Common myeloid progenitor, CD34-positive (primary cell): ENCODE measurements at places on chromosomes 12 and 14.
A peak's percentile ranks its signal among the peaks of the same experiment; 100 is the strongest.

DNA sequence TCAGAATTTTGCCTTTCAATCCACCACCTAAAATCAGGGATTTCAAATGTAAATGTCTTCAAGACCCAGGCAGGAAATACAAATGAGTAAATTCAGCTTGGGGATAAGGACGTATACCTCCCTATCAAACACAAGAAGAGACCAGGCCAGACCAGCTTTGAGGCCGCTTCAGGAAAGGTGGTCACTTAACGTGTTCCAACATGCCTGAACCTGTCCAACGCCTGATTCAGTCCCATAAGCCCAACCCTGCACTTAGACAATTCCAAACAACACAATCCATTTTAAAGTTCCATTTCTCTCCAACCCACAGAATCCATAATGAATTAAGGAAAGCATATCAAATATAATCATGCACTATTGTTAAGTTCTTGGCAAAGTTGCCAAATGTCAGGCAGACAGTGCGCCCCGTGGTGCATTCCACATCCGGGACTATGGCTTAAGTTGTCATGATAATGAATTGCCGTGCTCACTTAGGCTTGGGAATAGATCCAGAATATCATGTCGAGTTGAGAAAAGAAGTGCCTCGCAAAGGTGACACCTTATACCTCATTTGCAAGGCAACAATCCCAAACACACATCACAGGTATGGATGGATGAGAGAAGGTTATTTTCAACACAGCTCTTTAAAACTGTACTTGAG lies 35.5 kb downstream of the CCDC60 start:
- H3K27me3 ChIP-seq: no peaks in the 10 kb centered on the region
- H3K4me1 ChIP-seq: no peaks in the 10 kb centered on the region
- H3K27ac ChIP-seq: no peak overlapping the region
- no peak for DNase-seq

GRCh38 chr14:104328607-104329006 lies 190.2 kb downstream of the KIF26A start:
- no peaks in the 10 kb centered on the region for H3K36me3 ChIP-seq
- H3K4me3 ChIP-seq: no peak overlapping the region
- no peak overlapping the region for H3K27ac ChIP-seq
- H3K4me1 ChIP-seq: no peaks in the 10 kb centered on the region
- H3K27me3 ChIP-seq: no peaks in the 10 kb centered on the region

DNA sequence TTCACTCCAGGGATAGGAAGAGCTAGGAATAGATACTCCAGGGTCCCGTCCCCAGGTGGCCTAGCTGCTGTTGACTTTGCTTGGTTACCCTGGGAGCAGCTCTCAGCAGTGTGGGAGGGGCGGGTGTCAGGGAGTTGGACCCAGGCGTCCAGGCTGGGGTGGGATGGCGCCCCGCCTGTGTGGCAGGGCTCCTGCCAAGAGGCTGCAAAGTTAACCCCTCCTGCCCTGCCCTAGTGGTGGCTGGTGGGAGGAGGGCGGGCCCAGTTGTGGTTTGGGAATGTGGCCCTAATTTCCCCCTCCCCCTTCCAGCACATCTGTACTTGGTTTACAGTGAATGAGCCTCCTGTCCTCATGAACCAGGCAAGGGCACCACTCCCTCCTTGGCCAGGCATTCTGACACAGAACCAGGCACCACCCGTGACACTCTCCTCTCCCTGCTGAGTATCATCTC lies 1.7 kb upstream of the RARG start:
- peaks cover 37% of the 10 kb centered on the region for H3K4me1 ChIP-seq
- H3K36me3 ChIP-seq: no peaks in the 10 kb centered on the region
- no peak overlapping the region for H3K27ac ChIP-seq
- DNase-seq: no peak
- no peak overlapping the region for H3K4me3 ChIP-seq

- H3K36me3 ChIP-seq: no peaks in the 10 kb centered on the region
- H3K4me3 ChIP-seq: no peak overlapping the region
- no peak overlapping the region for H3K27ac ChIP-seq
- H3K27me3 ChIP-seq: no peaks in the 10 kb centered on the region
Measured at GRCh38 chr14:84409435-84409834, 1120.5 kb upstream of the FLRT2 start.

- H3K27ac ChIP-seq: no peak overlapping the region
- no peak for DNase-seq
- no peaks in the 10 kb centered on the region for H3K4me1 ChIP-seq
- no peak overlapping the region for H3K4me3 ChIP-seq
Measured at GRCh38 chr14:96135285-96135684, 69.4 kb upstream of the BDKRB2 start.

GRCh38 chr14:54570047-54570446 lies 3.1 kb downstream of the SAMD4A start:
- DNase-seq: no peak
- H3K27me3 ChIP-seq: peaks cover 10% of the 10 kb centered on the region
- H3K4me3 ChIP-seq: no peak overlapping the region
- H3K4me1 ChIP-seq: peaks cover 27% of the 10 kb centered on the region

- DNase-seq: no peak
- no peaks in the 10 kb centered on the region for H3K27me3 ChIP-seq
- no peak overlapping the region for H3K27ac ChIP-seq
- no peak overlapping the region for H3K4me3 ChIP-seq
Measured at GRCh38 chr12:125549836-125550235, 484.6 kb downstream of the AACS start.

GRCh38 chr12:122839907-122840554 lies 4.8 kb downstream of the HIP1R start:
- H3K4me3 ChIP-seq: no peak overlapping the region
- peaks cover 3% of the 10 kb centered on the region for H3K4me1 ChIP-seq
- no peak overlapping the region for H3K27ac ChIP-seq
- H3K27me3 ChIP-seq: no peaks in the 10 kb centered on the region
- DNase-seq: no peak

DNA sequence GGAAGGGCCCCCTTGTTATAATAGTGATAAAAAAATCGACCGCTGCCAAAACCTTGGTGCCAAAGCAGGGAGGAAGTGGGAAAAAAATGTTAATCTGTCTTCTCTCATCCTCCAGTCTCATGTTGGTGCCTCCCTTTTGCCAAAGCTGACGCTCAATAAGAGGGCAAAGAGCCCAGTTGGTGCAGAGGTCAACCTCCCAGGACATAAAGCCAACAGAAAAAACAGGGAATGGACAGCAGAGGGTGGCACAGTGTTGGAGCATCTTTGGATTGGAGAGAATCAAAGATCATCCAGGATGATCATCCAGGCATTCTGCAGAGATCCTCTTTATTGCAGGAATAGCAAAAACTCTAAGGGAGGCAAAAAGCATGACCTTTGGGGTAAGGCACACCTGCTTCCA lies 9.8 kb upstream of the TTC9 start:
- no peak for DNase-seq
- no peaks in the 10 kb centered on the region for H3K4me1 ChIP-seq
- no peak overlapping the region for H3K4me3 ChIP-seq
- H3K36me3 ChIP-seq: no peaks in the 10 kb centered on the region
- H3K27me3 ChIP-seq: no peaks in the 10 kb centered on the region

- H3K27me3 ChIP-seq: no peaks in the 10 kb centered on the region
- H3K27ac ChIP-seq: no peak overlapping the region
- no peaks in the 10 kb centered on the region for H3K36me3 ChIP-seq
- no peak overlapping the region for H3K4me3 ChIP-seq
- peaks cover 8% of the 10 kb centered on the region for H3K4me1 ChIP-seq
Measured at GRCh38 chr12:15859116-15859515, 23.1 kb upstream of the STRAP start.

GRCh38 chr12:32891956-32892355 lies 4.6 kb downstream of the PKP2 start:
- H3K4me1 ChIP-seq: peaks cover 18% of the 10 kb centered on the region
- H3K4me3 ChIP-seq: no peak overlapping the region
- no peak overlapping the region for H3K27ac ChIP-seq
- H3K36me3 ChIP-seq: no peaks in the 10 kb centered on the region

DNA sequence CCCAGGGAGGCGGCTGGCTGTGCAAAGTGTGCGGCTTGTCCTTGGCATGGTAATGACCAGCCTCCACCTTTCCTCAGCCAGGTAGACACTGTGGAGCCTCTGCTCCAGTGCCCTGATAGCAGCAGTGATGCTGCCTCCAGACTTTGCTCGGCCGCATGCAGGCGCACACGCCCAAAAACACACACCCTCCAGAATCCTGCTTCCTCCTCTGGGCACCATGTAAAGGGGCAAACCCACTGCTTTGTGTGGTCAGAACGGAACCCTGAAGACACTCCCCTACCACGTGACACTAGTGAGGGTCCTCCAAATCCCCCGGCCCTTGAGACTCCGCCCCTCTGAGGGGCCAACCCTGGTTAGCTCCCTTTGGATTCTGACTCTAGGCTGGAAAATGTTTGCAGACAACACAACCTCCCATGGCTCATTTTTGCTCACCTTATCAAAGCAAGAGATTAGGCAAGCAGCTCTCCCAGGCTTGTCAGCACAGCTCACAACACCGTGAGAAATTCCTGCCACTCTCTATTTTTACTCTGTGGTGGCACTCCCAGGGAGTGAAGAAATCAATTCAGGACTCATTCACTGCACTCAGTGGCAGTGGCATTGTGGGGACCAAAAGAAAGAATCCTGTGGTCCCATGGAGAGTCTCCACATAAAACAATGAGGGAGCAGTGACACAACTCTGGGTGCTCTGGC lies 4.5 kb downstream of the KRT77 start:
- DNase-seq: no peak
- H3K36me3 ChIP-seq: no peaks in the 10 kb centered on the region
- no peak overlapping the region for H3K27ac ChIP-seq
- no peaks in the 10 kb centered on the region for H3K4me1 ChIP-seq
- H3K27me3 ChIP-seq: no peaks in the 10 kb centered on the region

DNA sequence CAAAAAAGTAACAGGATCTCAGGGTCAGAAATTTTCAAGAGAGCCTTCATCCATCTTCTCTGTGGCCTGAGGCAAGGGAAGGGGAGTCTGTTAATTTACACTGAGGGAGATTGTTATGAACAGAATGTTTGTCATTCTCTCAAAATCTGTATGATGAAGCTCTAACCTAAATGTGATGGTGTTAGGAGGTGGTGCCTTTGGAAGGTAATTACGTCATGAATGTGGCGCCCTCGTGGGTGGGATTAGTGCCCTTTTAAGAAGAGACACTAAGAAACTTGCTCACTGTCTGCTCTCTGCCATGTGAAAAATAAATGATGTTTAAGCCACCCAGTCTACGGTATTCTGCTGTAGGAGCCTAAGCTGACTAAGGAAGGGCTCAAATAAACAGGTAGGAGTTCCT lies 521.6 kb downstream of the SNAPC1 start:
- no peaks in the 10 kb centered on the region for H3K36me3 ChIP-seq
- H3K27ac ChIP-seq: no peak overlapping the region
- DNase-seq: no peak
- H3K4me3 ChIP-seq: no peak overlapping the region
- no peaks in the 10 kb centered on the region for H3K27me3 ChIP-seq

DNA sequence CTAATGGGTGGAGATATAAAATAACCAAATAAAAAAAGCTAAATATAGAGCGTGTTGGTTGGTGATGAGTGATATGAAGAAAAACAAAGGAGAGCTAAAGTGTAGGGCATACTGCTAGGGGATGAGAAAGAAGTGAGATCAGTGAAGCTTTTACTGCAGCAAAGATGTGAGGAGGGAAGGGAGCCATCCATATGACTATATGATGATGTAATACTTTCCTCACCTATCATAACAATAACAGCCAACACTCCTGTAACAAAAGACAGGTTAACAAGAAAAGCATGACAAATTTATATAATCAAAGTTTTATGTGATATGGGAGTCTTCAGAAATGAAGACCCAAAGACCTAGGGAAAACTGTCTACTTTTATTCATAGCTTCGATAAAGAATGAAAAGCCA lies 57.4 kb upstream of the LRFN5 start:
- H3K4me1 ChIP-seq: no peaks in the 10 kb centered on the region
- no peaks in the 10 kb centered on the region for H3K27me3 ChIP-seq
- H3K4me3 ChIP-seq: no peak overlapping the region
- H3K36me3 ChIP-seq: no peaks in the 10 kb centered on the region

- no peaks in the 10 kb centered on the region for H3K27me3 ChIP-seq
- no peak for DNase-seq
- no peak overlapping the region for H3K4me3 ChIP-seq
- no peak overlapping the region for H3K27ac ChIP-seq
- H3K36me3 ChIP-seq: no peaks in the 10 kb centered on the region
Measured at GRCh38 chr12:88329833-88330232, 187.7 kb downstream of the TMTC3 start.

GRCh38 chr12:57139796-57140649 lies 7.4 kb downstream of the LRP1-AS start:
- H3K27me3 ChIP-seq: no peaks in the 10 kb centered on the region
- H3K36me3 ChIP-seq: no peaks in the 10 kb centered on the region
- DNase-seq: no peak
- no peak overlapping the region for H3K27ac ChIP-seq
- H3K4me3 ChIP-seq: no peak overlapping the region

DNA sequence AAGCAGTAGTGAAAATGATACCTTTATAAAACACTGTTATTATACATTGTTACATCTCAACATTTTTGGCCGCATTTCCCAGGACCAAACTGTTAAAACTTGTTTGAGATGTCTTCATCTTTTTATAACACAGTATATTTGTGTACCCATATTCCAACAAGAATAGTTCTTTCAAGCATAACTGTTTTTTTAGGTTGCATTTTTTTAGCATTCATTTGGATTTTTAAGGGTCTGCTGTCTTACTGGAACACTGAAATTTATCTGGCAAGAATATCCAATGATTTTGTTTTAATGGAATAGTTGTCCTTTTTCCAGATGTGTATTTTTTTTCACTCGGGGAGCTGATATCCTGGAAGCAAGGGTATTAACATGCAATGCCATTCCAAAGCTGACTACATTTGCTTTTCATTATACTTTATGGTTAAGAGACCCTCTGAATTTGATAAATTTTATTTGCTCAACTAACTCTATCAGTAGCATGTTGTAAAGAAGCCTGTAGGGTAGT lies 8.9 kb upstream of the NAV3 start:
- no peak for DNase-seq
- no peaks in the 10 kb centered on the region for H3K4me1 ChIP-seq
- H3K4me3 ChIP-seq: no peak overlapping the region
- H3K36me3 ChIP-seq: no peaks in the 10 kb centered on the region
- H3K27me3 ChIP-seq: no peaks in the 10 kb centered on the region
- H3K27ac ChIP-seq: no peak overlapping the region

DNA sequence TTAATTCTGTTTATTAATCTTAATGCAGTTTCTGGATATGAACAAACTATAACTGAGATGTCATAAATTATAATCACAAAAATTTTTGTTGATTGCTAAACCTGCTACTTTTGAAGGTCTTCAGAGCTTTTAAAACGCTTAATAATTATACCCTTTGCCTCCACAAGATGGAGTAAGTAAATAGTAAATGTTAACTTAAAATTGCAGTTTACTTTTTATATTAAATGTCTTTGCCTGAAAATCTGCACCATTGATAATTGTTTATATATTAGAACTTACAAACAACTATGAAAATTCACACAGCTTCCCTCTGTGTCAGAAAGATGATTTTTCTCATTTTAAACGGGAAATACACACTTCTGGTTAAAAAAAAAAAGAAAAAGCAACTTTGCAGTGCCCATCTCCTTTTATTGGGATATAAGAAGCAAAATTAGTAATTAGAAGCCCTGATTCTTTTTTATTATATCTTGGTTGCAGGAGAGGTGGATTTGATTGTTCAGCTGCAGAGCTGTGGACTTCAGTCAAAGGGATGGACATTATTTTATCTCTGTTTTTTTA lies 35.6 kb downstream of the SCFD1 start:
- no peaks in the 10 kb centered on the region for H3K27me3 ChIP-seq
- no peaks in the 10 kb centered on the region for H3K4me1 ChIP-seq
- peak; percentile 43 for DNase-seq
- H3K27ac ChIP-seq: no peak overlapping the region
- H3K36me3 ChIP-seq: peaks cover 67% of the 10 kb centered on the region
- H3K4me3 ChIP-seq: no peak overlapping the region

GRCh38 chr14:105069522-105069870 lies 4.3 kb upstream of the GPR132 start:
- H3K27ac ChIP-seq: no peak overlapping the region
- H3K4me1 ChIP-seq: peaks cover 3% of the 10 kb centered on the region
- no peak for DNase-seq
- H3K27me3 ChIP-seq: no peaks in the 10 kb centered on the region
- no peak overlapping the region for H3K4me3 ChIP-seq
- H3K36me3 ChIP-seq: no peaks in the 10 kb centered on the region
